Stimulated activated CD4-positive, alpha-beta T cell treated with anti-CD3 and anti-CD28 coated beads, Interleukin-1b, Interleukin-23, amount 100 ng/mL, for 48 hours (primary cell): ENCODE measurements at places on chromosomes 5 and 9.

DNA sequence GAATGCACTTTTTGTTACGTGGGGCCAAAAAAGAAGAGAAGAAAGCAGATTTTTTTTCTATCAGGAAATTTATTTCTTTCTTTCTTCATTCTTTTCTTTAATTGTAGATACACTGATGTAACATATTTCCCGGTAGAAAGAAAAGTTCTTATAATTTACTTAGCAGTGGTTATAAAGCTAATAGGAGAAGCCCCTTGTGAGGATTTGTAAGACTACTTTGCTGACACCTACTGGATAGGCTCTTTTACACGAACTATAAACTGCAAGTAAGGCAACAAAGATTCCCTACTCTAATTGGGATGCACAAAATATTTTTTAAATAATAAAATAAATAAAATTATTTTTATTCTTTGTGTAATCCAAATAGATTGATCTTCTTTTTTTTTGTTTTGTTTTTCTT, 284.4 kb downstream of the DNAH5 start:
- DNase-seq = no peak

DNA sequence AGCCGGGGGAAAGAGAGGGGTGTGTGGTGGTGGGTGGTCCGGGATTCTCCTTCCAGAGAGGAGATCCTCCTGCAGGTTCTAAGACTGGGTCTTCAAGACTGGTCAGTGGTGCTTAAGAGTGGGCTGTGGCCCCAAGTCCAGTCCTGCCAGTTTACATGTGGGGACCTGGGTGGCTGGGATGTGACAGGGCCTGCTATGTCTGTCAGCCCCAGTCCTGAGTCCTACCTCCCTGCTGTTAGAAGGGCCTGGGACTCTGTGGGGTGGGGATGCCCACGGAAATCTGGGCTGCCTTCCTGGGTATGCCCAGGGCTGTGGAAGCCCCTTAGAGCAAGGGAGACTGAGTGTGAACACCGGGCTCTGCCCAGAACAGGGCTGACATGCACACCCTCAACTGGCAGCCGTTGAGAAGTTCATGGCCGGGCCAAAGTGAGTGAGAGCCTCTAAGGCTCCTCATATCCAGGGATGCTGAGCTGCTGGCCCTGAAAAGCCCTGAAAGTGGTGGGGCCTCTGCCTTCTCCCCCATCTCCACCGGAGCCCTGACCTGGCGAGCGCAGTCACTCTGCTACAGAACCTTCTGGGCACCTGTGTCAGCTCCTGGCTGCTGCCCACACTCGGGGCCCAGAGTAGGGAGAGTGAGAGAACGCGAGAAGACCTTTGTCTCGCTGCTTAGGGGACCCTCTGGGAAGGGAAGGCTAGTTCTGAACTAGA, 1.7 kb downstream of the PHF2 start:
- no peak for DNase-seq

GRCh38 chr5:18744441-18744840, 1110.2 kb downstream of the TAF11L14 start:
- DNase-seq = no peak

GRCh38 chr9:36923025-36923625, 110.9 kb downstream of the PAX5 start:
- no peak for DNase-seq

DNA sequence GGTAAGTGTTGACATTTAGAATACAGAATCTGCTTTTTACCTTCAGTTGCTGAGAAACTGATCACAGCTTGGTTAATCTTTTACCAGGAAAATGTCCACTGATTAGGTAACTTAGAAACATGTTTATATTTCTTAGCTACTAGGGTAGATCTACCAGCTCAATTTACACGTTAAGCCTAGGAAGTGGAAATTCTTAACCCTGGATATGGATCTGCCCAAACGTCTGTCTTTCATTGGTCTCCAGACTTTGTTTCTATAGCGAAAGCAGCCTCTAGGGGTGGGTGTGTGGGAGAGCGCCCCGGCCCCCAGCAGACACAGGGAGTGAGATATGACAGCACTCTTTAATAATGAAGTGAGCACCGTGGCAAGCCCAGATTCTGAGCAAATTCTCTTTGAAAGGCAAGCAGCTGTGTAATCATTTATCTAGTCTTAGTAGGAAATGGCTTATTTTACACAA, 141.6 kb upstream of the ZNF608 start:
- no peak for DNase-seq

GRCh38 chr5:147483961-147484707, 25.7 kb downstream of the DPYSL3 start:
- DNase-seq = no peak

DNA sequence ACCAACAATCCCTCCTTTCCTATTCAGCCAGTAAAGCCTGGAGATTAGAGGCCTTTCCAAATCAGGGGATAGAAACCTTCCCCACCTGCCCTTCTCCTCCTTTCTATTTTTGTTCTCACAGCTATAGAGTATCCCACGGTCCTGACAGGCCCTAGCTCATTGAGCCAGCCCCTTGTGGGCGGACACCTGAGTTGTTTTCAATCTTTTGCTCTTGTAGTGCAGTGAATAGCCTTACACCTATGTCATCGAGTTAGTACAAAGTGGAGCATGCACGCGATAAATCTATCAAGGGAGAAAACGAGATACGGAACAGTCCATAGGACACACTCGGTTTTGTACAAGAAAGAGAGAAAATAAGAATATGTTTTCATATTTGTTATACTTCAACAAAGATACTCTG, 77.2 kb downstream of the TSPAN17 start:
- DNase-seq = no peak

DNA sequence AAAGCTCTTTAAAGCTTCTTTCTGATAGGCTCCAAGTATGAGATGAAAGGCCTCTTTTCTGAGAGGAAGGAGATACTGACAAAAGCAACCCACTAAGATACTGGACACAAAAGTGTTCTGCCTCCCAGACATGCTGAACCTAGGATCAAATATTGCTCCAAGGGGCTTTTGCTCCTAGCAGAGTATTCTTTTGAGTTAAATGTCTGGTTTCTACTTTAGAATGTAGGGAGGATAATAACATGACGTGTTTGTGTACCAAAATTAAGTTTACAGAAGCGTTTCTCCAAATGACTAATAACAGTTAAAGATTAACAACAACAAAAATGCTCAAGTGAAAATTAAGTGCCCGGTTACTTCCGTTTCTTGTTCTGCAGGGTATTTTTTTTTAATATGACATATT, 2293.3 kb upstream of the C9orf72 start:
- DNase-seq = no peak

DNA sequence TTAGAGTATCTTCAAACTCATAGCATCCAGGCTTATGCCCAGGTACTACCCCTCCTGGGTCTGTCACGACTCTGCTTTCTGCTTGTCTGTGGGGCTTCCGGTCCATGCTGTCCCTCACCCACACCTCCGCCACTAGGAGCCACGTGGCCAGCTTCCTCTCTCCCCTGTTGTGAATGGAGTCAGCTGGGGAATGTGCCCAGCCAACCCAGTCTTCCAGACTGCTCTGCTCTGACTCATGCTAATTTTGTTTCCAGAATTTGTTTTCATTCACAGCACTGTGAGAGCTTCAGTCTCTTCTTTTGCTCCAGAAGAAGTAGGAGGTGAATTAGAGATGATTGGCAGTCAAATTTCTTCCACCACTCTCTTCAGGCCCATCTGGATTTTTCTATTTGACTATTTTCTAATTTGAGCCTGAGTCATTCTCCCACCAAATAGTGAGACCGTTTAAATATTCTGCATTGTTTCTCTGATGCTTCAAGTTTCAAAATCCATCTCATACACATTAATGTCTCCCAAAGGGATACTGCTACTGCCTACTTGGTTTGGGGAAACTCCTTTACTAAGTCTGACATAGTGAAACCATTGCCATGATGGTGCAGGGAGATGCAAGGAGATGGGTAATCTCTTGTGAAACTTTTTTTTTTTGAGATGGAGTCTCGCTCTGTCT, 424.1 kb upstream of the KIF2A start:
- DNase-seq = no peak
